ENCODE measurements at places on chromosomes 2 and 18.

DNA sequence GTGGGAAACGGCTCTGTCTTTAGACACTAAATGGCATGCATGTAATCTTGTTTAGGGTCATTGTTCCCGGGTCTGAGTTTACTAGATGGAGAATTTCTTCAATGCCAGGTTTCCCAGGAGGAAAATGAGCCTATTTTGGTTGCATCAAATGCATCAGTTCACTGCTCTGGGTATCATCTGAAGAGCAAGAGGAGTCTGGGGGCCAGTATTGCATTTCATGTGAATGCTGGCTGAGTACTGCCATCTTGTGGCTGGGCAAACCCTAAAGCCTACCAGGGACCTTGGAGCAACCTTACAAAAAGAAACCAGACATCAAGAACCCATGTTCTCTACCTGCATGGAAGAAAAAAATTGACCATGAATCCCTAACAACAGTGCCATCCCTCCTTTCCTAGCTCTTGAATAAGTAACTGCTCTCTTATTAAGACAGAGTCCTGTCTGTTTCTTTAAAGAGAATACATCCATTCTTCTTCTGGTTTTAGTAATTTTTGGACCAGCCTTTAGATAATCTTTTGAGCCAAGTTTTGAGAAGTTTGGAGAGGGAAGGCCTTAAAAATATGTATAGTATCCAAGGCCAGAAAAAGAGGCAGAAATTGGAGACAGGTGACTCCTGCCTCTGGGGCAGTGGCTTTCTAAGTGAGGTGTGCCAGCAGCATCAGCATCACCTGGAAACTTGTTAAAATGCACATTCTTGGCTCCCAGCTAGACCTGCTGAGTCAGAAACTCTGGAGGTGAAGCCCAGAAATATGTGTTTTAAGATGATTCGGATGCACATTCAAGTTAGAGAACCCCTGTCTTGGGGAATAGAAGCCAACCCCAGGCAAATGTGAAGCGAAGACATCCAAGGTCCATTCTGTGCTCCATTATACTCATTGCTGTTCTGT lies 261.0 kb upstream of the CXCR4 start:
- DNase-seq: no peak

- DNase-seq: no peak
These were observed 26.1 kb upstream of the AAK1 start for GRCh38 chr2:69669666-69670065.

- no peak for DNase-seq
These were observed 274.7 kb downstream of the ZNF521 start for GRCh38 chr18:25077038-25077943.

- DNase-seq: no peak
These were observed 20.7 kb downstream of the SFT2D3 start for GRCh38 chr2:127721978-127722355.

DNA sequence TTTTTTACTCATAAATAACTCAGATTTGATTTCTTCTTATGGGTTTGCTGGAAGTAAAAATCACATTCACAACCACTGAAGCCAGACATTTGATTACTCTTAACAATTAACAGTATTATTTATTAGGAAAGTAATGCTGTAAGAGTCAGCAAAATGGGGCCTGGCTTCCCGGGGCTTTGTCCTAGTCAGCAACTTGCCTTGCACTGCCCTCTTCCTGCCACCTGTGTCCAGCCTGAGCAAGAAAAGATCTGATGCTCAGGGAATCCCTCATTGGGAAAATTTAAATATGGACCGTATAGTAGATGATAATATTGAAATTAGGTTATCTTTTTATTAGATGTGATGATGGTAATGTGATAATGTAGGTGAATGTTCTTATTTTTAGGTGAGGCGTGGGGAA lies 30.8 kb upstream of the ACYP2 start:
- no peak for DNase-seq

Data from skeletal muscle cell (primary cell).